Activated T-cell treated with anti-CD3 and anti-CD28 coated beads for 24 hours (primary cell): ENCODE measurements at places on chromosomes 12 and 14.

DNA sequence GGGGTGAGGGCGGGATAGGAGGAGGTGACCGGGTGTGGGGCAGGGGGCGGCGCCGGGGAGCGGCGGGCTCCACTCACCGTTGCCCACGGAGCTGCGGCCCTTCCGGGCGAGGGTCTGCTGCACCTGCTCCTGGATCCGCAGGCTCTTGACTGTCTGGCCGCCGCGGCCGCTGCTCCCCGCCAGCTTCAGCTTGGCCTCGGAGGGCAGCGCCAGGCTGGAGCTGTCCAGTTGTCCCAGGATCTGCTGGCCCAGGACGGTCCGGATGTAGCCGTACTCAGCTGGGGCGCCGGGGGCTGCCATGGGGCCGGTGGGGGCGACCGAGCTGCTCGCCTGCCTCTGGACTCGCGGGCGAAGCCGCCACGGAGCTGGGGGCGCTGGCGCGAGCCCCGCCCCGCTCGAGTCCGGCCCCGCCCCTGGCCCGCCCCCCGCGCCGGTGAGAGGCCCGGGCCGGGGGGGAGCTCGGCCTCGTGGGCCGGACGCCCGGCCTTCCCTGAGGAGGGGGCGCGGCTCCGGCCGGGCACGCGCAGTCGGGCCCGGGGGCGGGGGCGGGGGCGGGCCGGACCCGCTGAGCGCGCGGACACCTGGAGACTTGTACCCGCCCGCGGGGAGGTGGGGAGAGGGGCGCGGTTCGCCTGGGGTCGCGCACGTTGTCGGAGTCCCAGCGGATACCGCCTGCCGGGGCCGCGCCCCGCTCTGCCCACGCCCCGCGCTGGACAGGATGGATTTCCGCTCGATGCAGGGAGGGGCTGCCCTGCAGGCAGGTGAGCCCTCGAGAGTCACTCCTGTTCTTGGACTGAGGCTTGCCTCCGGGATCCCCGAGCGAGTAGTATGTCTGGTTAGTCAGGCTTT lies at the start of gene PKP2:
PKP2 (minus strand) TSS at position 346 of the 849 bp plus-strand sequence; CDS start at position 300, 46 bp downstream.
- peak; percentile 0 for DNase-seq

- peak; percentile 35 for DNase-seq
These were observed 699 bp downstream of the KTN1 start for GRCh38 chr14:55580470-55581341.

DNA sequence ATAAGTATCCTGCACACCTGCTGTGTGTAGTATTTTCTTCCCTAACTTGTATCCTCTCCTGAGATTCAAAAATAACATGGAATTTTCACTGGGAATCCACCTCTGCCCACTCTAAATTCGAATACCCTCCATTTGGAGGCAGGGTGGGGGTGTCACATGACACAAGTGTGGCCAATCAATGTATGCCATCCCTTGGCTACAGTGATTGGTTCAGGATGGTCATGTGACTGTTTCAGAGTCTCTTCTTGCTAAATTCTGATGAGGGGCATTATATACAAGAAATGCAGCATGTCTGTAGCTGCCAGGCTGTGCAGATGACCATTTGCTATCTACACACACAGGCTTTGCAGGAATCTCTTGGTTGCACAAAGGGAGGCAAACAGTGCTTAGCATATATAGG lies 86.8 kb upstream of the TMEM132C start:
- no peak for DNase-seq

DNA sequence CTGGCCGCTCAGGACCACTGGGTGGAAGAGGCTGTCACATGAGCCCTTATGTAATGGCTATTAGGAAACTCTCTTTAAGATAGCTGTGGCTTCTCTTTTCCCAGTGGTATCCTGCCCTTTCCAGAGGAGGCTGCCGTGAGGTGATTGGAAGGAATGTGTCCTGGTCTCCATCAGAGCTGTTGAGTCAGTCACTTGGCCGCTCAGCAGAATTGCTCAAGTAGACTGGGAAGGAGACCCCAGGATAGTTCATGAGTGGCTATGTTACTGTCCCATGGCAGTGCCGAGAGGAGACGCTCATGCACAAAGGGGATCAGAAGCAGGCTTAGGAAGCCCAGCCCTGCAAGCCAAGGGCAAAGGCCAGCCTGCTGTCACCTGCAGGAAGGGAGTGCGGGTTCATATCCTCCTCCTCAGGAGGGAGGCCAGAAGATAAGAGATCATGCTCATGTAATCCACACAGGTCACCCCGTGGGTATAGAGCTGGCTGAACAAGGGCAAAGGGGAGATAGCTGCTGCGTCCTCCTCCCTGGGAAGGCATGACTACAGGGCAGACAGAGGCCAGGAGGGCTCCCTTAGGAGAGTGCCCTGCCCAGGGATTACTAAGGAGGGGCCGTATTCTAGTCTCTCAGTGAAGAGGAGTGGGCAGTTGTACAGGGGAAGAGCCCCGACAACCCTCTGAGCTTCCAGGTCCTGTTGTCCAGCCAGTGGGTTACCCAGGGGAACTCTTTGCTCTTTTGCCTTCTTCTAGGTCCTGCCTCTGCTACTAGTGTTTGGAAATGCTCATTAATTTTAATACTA lies 137.0 kb upstream of the MAX start:
- no peak for DNase-seq

GRCh38 chr12:70255311-70255710 lies 12.1 kb downstream of the CNOT2 start:
- DNase-seq, result no peak

- DNase-seq, result no peak
These were observed 7.4 kb downstream of the SERPINA12 start for GRCh38 chr14:94501588-94502516.
